ENCODE measurements at places on chromosomes 6 and 20.
A peak's percentile ranks its signal among the peaks of the same experiment; 100 is the strongest.

DNA sequence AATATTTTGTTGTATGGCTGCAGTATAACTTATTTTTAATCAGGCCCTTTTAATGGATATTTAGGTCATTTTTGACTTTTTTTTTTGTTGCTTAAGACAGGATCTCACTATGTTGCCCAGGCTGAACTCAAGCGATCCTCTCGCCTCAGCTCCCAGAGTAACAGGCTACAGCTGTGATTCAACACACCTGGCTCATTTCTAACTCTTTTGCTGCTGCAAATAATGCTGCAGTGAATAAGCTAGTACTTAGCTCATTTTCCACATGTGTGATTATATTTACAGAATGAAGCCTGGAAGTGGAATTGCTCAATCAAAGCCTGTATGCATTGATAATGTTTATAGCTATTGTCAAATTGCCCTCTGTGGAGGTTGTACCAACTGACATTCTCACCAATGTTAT, 1.1 kb downstream of the GTSF1L start:
- no peak overlapping the region for H3K4me3 ChIP-seq
- H3K27me3 ChIP-seq = no peaks in the 10 kb centered on the region
- H3K4me1 ChIP-seq = no peaks in the 10 kb centered on the region
- H3K36me3 ChIP-seq = no peaks in the 10 kb centered on the region
- DNase-seq = no peak
- H3K27ac ChIP-seq = no peak overlapping the region

DNA sequence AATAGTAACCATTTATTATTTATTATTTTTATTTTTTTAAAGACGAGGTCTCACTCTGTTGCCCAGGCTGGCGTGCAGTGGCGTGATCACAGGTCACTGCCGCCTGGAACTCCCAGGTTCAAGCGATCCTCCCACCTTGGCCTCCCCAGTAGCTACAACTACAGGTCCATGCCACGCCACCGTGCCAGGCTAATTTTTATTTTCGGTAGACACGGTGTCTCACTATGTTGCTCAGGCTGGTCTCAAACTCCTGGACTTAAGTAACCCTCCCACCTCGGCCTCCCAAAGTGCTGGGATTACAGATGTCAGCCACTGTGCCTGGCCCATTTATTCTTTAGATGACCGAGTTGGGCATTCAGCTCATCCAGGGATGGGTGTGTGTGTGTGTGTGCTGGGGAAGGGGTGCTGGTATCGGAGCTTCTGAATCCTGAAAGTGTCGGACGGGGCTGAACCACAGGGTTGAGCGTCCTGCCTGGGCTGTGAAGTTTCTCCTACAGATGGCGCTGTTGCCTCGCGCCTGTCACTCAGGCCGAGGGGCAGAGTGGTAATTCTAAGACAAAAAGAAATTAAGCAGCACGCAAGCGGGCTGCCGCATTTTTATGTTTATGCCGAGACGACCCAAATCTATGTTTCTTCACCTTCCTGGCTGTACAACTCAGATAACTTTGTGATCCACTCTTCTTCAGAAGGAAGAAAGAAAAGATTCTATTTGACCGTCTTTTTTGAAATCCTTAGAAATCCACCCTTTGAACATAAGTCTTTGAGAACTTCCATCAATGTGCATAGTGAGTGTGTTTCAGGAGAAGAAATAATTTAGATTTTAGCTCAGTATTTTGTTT, 252.8 kb downstream of the CDH26 start:
- no peak overlapping the region for H3K4me3 ChIP-seq
- H3K4me1 ChIP-seq = no peaks in the 10 kb centered on the region
- peak; percentile 49 for DNase-seq
- no peaks in the 10 kb centered on the region for H3K36me3 ChIP-seq
- H3K27me3 ChIP-seq = no peaks in the 10 kb centered on the region

GRCh38 chr20:34299556-34300255, 3.4 kb downstream of the AHCY start:
- H3K27me3 ChIP-seq = no peaks in the 10 kb centered on the region
- DNase-seq = no peak
- no peaks in the 10 kb centered on the region for H3K36me3 ChIP-seq
- H3K4me1 ChIP-seq = no peaks in the 10 kb centered on the region
- no peak overlapping the region for H3K4me3 ChIP-seq

DNA sequence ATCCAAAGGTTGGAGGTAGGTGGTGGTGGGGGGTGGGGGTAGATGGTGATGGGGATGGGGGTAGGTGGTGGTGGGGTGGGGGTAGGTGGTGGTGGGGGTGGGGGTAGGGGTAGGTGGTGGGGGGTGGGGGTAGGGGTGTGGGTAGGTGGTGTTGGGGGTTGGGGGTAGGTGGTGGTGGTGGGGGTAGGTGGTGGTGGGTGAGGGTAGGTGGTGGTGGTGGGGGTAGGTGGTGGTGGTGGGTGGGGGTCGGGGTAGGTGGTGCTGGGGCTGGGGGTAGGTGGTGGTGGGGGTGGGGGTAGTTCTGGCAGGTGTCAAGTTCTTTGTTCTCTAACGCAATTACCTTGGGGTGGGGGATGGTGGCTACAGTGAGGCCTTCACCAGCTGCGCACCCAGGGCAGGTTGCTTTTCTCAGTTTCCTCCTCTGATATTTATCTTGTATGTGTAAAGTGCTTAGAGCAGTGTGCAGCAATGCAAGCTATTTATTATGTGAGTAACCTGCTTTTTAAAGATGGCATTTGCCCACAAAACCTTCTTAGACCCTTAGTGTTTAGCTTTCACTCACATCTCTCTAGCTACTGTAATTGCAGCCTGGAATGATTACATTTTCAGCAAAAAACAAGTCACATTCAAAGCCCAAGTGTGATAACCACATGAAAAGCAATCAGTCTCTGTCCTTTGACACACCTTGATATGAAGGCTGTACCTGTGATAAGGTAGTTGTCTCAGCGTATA, 8.2 kb upstream of the CCDC167 start:
- H3K4me1 ChIP-seq = no peaks in the 10 kb centered on the region
- H3K27me3 ChIP-seq = no peaks in the 10 kb centered on the region
- H3K27ac ChIP-seq = no peak overlapping the region
- DNase-seq = no peak
- H3K4me3 ChIP-seq = no peak overlapping the region

- H3K4me3 ChIP-seq = no peak overlapping the region
- no peaks in the 10 kb centered on the region for H3K27me3 ChIP-seq
- no peak for DNase-seq
- no peak overlapping the region for H3K27ac ChIP-seq
Observed at GRCh38 chr6:144053601-144054000, 41.8 kb downstream of the SF3B5 start.

DNA sequence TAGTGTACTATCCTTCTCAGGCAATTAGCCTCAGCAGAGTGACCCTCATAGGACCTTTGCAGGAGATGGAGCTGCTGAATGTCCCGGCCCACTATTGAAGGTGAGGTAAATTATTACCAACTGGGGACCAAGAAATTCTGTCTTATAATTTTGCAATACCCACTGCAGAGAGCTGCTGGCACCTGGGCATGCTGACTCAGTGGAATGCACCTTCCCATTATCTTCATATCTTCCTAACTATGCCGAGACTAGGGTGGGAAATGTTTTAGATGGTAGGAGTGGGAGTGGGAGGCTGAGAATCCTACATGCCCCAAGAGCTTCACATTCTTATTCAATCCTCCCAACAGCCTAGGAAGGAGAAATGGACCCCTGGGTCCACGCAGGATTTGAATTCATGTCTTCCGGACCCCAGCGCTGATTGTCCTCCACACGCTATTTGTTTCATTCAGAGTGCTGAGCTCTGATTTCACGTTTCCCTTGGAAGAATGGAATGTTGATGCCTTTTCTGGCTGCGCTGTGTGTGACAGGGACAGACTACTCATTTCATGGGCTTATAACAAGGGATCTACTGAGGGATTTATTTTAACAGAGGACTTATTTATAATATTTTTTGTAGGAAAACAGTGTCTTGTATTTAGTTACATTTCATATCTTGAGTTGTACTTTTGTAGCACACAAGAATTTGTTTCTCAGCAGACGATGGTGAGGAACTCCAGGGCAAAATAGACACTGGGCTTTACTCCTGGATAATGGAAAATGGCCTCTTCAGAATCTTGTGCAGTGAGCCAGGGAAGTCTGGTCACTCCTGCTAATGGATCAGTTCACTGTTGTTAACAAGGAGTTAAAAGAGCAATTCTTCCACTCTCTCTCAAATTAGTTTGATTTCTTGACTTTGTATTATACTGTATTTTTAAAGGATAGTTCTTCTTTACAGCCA, 66.4 kb downstream of the FYN start:
- DNase-seq = no peak
- no peak overlapping the region for H3K27ac ChIP-seq

GRCh38 chr6:127332383-127332961, 10.9 kb downstream of the ECHDC1 start:
- H3K27ac ChIP-seq = no peak overlapping the region
- H3K27me3 ChIP-seq = no peaks in the 10 kb centered on the region
- no peaks in the 10 kb centered on the region for H3K36me3 ChIP-seq
- no peak for DNase-seq

DNA sequence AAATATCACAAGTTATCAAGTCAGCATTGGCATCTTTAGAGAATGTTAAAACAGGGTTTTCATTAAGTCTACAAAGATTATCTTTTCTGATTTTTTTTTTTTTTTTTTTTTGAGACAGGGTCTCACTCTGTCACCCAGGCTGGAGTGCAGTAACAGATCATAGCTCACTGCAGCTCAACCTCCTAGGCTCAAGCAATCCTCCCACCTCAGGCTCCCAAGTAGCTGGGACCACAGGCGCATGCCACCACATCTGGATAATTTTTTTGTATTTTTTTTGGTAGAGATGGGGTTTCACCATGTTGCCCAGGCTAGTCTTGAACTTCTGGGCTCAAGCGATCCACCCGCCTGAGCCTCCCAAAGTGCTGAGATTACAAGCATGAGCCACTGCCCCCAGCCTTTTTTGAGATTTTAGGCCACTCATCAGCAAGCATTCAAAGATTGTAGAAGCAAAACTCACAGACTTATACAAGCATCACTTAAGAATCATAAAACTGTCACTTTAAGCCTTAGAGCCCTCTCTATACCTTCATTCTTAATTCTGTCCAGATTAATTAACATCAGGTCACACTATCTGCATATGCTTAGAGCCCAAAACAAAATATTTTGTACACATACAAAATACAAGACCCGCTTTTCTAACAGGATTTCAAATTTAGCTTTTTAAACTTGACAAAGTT, 32.6 kb downstream of the NCOA6 start:
- DNase-seq = no peak
- H3K4me1 ChIP-seq = no peaks in the 10 kb centered on the region
- H3K27ac ChIP-seq = no peak overlapping the region
- no peaks in the 10 kb centered on the region for H3K36me3 ChIP-seq
- H3K4me3 ChIP-seq = no peak overlapping the region

GRCh38 chr20:57087102-57087501, 179.3 kb downstream of the BMP7 start:
- no peak for DNase-seq
- no peaks in the 10 kb centered on the region for H3K4me1 ChIP-seq
- H3K27ac ChIP-seq = no peak overlapping the region
- no peak overlapping the region for H3K4me3 ChIP-seq
- no peaks in the 10 kb centered on the region for H3K36me3 ChIP-seq
- H3K27me3 ChIP-seq = no peaks in the 10 kb centered on the region

DNA sequence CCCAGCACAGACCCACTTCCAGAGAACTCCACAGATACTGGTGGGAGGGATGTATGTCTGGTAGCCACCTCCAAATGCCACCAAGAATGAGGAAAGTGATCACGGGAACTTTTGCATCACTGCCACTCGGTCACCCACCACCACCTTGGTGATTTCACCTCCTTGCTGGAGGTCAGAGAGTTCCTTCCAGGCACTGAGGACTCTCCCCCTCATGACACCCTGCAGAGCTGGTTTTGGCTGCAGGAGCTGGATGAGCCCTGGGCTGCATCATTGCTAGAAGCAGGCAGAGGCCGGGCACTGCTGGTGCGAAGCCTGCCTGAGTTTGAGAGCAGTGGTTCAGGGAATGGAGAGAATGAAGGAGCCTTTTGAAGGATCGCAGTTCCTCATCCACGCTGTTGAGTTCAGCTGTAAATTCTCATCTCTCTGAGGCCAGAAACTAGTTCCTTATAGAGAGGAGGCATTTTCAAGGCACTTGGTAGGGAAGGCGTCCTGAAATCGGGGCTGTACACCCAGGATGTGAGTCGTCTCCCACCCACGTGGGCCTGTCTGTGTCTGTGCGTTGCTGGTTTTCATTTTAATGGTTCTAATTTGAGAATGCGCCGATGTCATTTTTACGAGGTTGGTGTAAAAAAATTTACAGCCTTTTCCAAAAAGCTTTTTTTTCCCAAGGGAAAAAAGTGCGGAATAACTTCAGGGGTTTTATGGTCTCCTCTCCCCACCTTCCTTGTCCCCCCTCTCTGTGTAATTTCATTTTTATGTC, 25.0 kb downstream of the FOXP4 start:
- H3K36me3 ChIP-seq = no peaks in the 10 kb centered on the region
- no peak overlapping the region for H3K27ac ChIP-seq
- H3K4me3 ChIP-seq = no peak overlapping the region
- no peaks in the 10 kb centered on the region for H3K27me3 ChIP-seq
- H3K4me1 ChIP-seq = no peaks in the 10 kb centered on the region
- no peak for DNase-seq

GRCh38 chr6:128641703-128642102, 121.3 kb upstream of the PTPRK start:
- H3K27ac ChIP-seq = no peak overlapping the region
- H3K27me3 ChIP-seq = no peaks in the 10 kb centered on the region
- no peaks in the 10 kb centered on the region for H3K36me3 ChIP-seq
- no peak for DNase-seq
- H3K4me3 ChIP-seq = no peak overlapping the region
- no peaks in the 10 kb centered on the region for H3K4me1 ChIP-seq
